Activated CD8-positive, alpha-beta T cell treated with anti-CD3 and anti-CD28 coated beads, Interleukin-2, amount 10 ng/mL, durations not matched to agents 7 days and 5 days (primary cell): ENCODE measurements at places on chromosomes 7 and 10.

DNA sequence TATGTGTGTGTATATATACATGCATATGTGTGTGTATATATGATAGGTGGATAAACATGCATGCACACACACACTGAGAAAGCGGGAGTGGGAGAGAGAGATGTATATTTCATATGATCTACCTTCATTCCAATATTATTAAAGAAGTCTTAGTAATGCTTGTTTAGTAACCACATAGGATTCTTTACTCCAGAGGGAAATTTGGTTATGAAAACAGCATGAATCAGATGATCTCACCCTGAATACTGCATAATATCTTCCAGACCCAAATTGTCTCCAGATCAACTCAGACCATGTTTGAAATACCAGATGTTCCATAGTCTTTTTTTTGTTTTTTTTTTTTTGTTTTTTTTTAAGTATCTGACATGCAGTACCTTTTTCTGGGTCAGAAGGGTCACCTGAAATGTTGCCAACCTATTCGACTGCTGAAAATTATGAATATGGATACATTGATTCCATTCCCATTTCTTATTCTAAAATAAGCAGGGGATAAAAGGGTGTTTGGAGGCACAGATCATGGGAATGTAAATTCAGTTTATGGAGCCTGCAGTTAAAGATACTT lies 17.4 kb downstream of the TES start:
- H3K27me3 ChIP-seq, result no peaks in the 10 kb centered on the region
- peaks cover 15% of the 10 kb centered on the region for H3K36me3 ChIP-seq
- DNase-seq, result no peak

DNA sequence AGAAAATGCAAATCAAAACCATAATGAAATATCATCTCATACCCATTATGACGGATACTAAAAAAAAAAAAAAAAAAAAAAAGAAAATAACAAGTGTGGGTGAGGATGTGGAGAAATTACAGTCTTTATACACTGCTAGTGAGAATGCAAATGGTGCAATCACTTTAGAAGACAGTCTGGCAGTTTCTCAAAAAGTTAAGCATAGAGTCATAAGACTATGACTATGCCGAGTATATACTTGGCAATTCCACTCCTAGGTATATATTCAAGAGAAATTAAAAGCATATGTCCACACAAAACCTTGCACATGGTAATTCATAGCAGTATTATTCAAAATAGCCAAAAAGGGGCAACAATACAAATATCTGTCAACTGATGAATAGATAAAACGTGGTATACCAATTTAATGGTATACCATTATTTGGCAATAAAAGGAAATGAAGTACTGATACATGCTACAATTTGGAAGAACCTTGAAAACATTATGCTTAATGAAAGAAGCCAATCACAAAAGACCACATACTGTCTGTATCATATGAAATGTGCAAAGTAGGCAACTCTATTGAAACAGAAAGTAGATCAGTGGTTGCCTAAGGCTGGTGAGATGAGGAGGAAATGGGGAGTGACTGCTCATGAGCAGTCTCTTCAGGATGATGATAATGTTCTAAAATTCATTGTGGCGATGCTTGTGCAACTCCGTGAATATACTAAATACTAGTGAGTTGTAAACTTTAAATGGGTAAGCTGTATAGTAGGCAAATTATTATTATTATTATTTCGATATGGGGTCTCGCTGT lies 90.1 kb upstream of the NANOS1 start:
- no peak overlapping the region for H3K27ac ChIP-seq
- no peaks in the 10 kb centered on the region for H3K36me3 ChIP-seq
- DNase-seq, result no peak
- peaks cover 34% of the 10 kb centered on the region for H3K27me3 ChIP-seq
- H3K4me1 ChIP-seq, result peaks cover 5% of the 10 kb centered on the region

GRCh38 chr7:154910125-154910524 lies 92.8 kb downstream of the PAXIP1 start:
- peaks cover 5% of the 10 kb centered on the region for H3K27me3 ChIP-seq
- no peak overlapping the region for H3K27ac ChIP-seq
- no peak overlapping the region for H3K4me3 ChIP-seq
- peaks cover 7% of the 10 kb centered on the region for H3K4me1 ChIP-seq
- DNase-seq, result no peak
- H3K36me3 ChIP-seq, result no peaks in the 10 kb centered on the region

DNA sequence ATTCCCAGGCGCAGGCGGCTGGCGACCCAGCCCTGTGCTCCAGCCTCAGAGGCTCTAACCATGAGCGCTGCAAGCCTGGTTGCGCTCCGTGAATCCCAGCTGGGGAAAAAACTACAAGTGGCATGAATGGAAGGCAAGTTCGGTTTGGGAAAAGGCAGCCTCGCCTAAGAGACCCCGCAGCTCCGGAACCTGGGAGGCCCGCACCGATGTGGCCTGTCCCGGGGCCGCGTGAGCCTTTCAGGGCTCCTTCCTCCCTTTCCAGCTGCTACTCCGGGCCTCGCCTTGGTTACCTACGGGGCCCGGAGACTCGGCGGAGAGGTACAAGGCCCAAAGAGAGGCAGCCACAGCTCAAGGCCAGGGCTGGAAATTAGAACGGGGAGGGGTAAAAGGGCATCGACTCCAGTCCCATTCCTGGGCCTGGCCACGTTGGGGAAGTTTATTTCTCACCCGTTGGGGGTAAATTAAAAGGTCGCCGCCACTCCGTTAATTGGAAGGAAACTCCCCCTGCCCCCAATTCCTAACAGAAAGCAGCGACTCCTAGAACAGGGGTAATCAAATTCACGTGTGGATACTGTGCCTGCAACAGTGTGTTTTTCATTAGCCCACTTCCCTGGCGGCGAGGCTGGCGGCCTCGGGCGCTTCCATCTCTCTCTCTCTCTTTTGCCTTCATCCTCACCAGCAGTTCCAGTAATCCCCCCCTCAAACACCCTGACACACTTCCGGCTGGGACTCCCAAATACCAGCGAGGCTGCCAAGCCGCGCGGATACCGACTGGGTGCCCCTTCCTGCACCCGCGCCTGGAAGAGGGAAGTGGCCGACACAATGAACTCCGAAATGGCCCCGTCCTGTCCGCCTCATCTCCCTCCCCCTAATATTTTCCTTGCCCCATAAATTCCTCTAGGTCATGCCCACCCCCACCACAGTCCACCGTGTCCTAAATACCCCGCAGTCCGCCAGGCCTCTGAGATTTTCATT lies 1.5 kb upstream of the HOXA9 start:
- peak overlapping the region; percentile 69 for H3K27ac ChIP-seq
- H3K27me3 ChIP-seq, result peaks cover 81% of the 10 kb centered on the region
- peaks cover 9% of the 10 kb centered on the region for H3K36me3 ChIP-seq
- H3K4me3 ChIP-seq, result peak overlapping the region; percentile 51
- H3K4me1 ChIP-seq, result peaks cover 10% of the 10 kb centered on the region

DNA sequence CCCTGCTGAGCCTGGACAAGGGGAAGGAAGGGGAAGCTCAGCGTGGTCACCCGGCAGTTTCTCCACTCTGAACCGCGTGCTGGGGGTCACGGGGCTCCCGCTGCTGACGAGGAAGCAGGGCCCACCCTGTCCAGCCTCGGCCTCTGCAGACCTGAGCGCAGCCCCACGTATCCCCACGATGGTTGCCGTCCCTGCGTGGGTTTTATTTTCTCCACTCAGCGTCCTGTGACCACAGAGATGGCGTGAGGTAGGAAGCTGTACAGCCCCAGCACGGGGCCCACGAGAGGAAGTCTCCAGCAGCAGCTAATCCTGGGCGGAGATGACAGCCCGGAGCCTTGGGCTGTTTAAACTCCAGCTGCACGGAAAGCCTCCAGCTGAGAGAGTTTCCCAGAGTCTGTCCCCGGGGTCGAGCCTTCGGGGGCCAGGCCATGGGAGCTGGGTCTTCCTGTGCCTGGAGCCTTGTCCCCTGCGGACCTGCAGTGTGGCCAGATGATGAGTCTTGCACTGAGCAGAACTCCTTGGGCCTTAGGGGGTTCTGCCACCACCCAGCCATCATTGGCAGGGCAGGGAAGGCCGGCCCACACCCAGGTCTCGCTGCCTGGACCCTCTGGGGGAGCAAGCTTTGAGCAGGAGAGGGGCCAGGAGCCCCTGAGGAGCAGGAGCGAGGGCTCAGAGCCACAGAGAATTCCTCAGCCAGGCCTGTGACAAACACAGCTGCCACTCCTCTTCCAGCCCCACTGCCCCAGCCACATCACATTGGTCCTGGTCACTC lies 72.8 kb upstream of the FAM20C start:
- no peaks in the 10 kb centered on the region for H3K36me3 ChIP-seq
- H3K27me3 ChIP-seq, result peaks cover 3% of the 10 kb centered on the region
- H3K4me3 ChIP-seq, result no peak overlapping the region
- DNase-seq, result peak; percentile 19
- no peak overlapping the region for H3K27ac ChIP-seq

GRCh38 chr10:33418301-33418700 lies 83.8 kb upstream of the NRP1 start:
- no peaks in the 10 kb centered on the region for H3K4me1 ChIP-seq
- H3K4me3 ChIP-seq, result no peak overlapping the region
- DNase-seq, result no peak
- H3K36me3 ChIP-seq, result no peaks in the 10 kb centered on the region

DNA sequence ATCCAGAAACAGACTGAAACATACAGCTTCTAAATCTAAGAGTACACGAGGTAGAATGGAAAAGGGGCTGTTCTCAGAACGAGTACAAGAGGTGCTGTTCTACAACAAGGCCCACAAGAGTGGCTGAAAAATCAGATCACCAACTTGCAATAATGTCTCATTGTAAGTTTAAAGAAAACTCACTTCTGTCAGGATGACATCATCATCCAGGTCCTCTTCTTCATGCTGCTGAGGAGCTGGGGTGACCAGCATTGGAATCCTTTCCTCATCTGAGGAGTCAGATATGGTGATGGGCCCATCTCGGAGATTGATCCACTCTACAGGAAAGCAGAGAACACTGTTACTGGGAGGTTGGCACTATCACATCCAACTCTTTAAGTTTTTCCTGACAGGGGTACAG lies 28.8 kb downstream of the RNF216 start:
- no peak overlapping the region for H3K4me3 ChIP-seq
- no peak overlapping the region for H3K27ac ChIP-seq
- H3K36me3 ChIP-seq, result peaks cover 27% of the 10 kb centered on the region
- H3K4me1 ChIP-seq, result peaks cover 7% of the 10 kb centered on the region
- H3K27me3 ChIP-seq, result no peaks in the 10 kb centered on the region

DNA sequence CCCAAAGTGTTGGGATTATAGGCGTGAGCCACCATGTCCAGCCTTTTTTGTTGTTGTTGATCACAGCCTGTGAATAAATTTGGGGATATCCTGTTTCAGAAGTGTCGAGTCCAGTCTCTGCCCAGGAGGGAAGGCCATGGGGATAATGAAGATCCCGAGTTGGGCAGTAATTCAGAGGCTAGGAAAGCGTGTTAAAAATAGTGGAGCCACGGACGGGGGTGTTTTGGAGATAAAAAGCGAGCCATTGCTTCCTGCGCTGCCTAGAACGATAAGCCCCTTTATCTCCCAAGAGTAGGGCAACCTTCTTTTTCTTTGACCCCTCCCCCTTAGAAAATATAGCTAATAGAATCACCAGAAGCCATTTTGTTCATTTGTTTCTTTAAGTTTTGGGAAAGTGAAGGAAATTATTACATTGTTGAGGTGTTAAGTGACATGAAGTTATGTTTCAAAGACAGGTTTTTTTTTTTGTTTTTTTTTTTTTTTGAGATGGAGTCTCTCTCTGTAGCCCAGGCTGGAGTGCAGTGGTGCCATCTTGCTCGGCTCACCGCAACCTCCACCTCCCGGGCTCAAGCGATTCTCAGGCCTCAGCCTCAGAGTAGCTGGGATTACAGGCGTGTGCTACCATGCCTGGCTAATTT lies 43.3 kb downstream of the IL15RA start:
- H3K27ac ChIP-seq, result no peak overlapping the region
- no peak for DNase-seq
- H3K4me3 ChIP-seq, result no peak overlapping the region
- H3K4me1 ChIP-seq, result no peaks in the 10 kb centered on the region
- H3K36me3 ChIP-seq, result peaks cover 46% of the 10 kb centered on the region

- no peak for DNase-seq
- H3K36me3 ChIP-seq, result no peaks in the 10 kb centered on the region
- peaks cover 4% of the 10 kb centered on the region for H3K27me3 ChIP-seq
- H3K27ac ChIP-seq, result no peak overlapping the region
- peaks cover 9% of the 10 kb centered on the region for H3K4me1 ChIP-seq
Measured at GRCh38 chr7:92231-92674, 100.1 kb upstream of the FAM20C start.

GRCh38 chr10:116430288-116430687 lies 2.6 kb downstream of the PNLIPRP3 start:
- H3K27me3 ChIP-seq, result no peaks in the 10 kb centered on the region
- no peak overlapping the region for H3K4me3 ChIP-seq
- H3K36me3 ChIP-seq, result no peaks in the 10 kb centered on the region
- DNase-seq, result no peak
- H3K4me1 ChIP-seq, result no peaks in the 10 kb centered on the region
